ENCODE measurements at places on chromosomes 3 and 15.
A peak's percentile ranks its signal among the peaks of the same experiment; 100 is the strongest.

- no peak for DNase-seq
Observed at GRCh38 chr3:117762621-117763037, 1053.0 kb downstream of the TUSC7 start.

GRCh38 chr3:194381460-194381875, 11.9 kb upstream of the LRRC15 start:
- peak; percentile 14 for DNase-seq

DNA sequence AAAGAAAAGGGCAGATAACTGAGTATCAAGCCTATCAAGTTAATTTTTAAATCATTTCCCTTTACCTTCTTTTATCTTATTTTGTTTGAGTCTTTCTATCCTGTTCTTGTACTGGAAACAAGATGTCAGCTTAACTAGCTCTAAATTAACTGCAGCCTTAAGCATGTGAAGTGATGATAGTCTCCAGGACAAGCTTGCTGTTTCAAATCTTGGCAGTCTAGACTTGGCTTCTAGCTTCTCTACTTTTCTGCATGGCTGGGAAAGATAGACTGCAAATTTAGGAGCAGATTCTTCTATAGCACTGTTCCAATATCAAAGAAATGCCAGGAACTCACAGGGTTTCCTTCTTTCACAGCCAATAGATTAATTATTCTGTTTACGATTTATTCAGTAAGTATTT, 1034.4 kb downstream of the TUSC7 start:
- DNase-seq: no peak

DNA sequence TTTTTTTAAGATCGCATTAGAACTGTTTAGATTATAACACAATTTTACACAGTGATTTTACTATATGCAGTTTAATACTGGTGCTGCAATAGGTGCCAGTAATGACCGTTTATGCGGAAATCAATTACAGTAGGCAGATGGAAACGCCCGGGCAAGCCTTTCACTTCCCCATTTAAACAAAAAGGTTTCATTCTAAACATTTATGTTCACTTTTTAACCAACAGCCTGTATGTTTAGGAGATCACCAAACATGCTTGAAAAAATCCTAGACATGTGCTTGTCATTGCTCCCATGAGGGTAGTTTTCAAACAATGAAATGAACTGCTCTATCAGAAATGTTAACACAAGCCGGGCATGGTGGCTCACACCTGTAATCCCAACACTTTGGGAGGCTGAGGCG, 2.7 kb downstream of the BNIP2 start:
- DNase-seq: no peak

GRCh38 chr15:51132384-51133139, 37.9 kb upstream of the TNFAIP8L3 start:
- DNase-seq: peak; percentile 44

GRCh38 chr3:134180761-134181160, 69.9 kb downstream of the RYK start:
- no peak for DNase-seq

DNA sequence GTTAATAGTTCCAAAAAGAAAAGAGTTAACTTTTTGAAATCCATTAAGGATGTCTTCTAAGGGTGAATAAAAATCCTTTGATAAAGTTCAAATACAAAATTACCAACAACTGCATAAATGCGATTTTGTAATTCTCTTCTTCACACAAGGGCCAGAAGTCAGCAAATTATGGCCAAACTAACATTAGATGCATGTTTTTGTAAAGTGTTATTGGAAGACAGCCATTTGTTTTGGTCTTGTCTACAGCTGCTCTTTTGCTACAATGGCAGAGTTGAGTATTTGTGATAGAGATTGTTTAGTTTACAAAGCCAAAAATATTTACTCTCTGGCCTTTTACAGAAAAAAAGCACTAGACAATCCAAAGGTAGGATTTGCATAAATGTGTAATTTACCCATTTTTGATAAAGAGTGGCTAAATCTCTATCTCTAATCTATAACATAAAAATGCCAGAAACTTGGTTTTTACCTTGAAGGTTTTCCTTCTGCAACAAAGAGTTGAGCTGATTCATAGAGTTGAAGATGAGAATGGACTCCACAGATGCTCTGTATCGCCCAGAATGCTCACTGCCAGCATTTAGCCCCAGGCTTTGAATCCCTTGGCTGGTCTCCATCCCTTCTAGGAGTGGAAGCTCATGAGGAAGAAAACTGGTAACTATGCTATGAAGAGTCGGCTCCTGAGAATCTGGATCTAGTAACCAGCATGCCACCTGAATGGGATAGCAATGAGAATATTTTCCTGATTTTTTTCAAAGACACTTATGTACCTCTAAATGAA, 64.5 kb downstream of the POLQ start:
- no peak for DNase-seq

DNA sequence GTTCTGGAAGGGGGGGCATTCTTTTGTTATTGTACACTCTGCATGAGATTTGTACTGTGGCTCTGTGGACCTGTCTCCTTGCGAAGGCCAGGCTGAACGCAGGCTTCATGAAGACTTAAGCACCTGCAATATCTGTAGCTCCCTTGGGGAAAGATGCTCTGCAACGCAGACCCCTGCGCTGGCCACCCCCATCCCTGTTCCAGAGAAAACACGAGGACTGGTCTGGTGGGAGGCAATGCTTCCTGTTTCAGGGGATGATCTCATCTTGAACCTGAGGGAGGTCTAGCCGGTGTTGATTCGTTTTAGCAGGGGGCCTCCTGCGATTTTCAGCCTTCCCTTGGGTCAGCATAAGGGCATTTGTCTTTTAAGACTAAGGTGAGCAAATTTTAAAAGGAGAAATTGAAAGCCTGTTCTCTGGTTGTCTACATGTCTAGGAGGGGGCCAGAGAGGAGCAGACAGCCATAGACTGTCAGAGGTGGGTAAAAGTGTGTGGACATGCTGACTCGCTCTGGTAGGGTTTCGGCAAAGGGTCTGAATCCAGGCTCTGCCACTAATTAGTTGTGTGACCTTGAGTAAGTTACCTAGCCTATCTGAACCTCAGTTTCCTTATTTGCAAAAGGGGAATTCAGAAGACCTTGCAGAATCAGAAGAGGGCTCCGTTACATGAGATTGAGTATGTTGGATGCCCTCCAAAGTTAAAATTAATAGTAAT, 80.9 kb upstream of the RASGRF1 start:
- DNase-seq: no peak

DNA sequence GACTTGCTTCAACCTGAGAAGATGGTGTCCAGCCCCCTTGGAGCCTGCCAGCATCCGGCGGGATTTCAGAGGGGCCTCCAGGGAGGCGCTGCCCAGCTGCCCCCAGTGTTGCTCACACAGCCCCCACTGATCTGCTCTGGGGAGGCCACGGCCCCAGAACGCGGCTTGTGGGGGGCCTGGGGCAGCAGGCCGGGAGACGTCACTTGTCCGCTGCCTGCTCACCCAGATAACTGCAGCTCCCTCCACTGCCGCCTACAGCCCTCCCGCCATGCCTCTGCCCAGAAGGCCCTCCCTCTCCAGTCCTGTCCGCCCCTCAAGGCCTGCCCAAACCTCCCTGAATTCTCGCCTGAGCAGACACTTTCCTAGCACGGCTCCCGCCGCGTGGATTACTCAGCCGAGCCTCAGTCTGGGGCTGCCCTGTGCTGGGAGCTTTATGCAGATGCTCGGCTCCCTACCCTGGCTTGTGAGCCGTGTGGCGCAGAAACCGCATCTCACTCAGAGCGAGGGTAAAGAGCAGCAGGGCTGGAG, 17.2 kb upstream of the ADIPOQ start:
- DNase-seq: peak; percentile 34

GRCh38 chr3:98778383-98778782, 15.2 kb downstream of the ST3GAL6 start:
- no peak for DNase-seq

- DNase-seq: no peak
Observed at GRCh38 chr3:110708156-110708555, 363.5 kb upstream of the NECTIN3 start.

- DNase-seq: no peak
Observed at GRCh38 chr15:75067123-75067830, 43.9 kb downstream of the PPCDC start.

GRCh38 chr3:72234391-72234790, 449.4 kb upstream of the PROK2 start:
- peak; percentile 77 for DNase-seq

DNA sequence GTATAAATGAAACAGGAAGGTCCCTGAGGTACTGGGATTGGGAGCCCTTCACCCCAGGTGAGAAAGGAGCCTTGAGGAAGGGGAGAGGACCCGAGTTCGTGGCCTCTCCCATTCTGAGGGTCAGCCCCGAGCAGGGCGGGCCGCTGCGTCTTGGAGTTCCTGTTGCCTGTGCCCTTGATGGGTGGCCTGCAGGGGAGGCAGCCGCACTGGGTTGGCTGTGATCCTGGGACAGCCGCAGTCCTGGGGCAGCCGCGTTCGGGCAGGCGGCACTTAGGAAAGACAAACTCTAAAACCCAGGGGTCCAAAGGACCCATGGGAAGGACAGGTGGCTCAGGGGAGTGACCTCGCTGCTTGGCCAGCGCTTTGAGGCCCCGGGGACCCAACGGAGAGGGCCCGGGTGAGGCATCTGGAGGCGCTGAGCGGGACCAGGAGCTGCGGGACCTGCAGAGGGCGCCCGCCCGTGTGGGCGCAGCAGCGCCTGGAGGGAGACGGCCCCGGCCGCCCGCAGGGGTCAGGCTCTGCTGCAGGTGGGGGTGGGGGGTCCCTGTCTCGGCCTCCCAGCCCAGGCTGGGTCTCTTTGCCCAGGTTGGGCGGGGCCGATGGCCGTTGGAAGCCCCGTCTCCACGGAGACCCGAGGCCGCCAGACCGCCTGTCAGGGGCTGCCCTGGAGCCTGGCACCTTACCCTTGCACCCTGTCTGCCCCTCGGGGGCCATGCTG, 65.1 kb downstream of the HMCES start:
- DNase-seq: no peak

DNA sequence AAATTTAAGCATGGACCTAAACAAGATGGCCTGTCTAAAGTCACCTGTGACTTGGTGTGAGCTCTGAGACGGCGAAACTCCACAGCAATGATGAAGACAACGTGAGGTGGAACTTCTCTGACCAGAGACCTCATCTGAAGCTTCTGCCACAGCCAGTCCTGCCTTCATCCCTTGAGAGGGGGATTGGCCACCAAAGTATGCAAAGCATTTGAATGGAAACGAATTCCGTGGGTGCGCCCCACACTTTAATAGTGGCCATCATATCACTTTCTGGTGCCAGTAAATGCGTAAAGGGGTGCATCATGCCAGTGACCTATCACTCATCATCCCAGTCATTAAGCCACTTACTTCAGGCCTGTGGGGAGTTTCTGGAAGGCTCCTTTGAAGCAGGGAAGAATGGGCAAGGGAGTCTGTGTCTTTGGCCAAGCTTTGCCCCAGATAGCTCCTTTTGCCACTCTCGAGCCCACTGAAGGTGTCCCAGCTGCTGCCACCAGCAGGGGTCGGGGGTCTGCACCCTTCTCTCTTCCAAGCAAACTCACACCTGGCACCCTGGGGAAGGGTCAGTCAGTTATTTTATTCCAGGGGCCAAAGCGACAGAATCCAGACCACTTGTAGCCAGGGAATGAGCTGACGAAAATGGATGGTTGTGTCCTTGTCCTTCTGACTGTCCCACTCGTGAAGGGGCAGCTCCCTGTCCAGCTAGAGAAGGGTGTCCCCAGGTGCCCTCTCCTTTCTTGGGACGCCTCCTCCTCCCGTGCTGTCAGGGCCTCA, 17.7 kb downstream of the MUC20 start:
- DNase-seq: no peak

All from right hindlimb (tissue), 1 donor.